Articular chondrocyte of knee joint (primary cell): ENCODE measurements at places on chromosomes 1 and 21. TPM values are rescaled to one million over a fixed set of nuclear protein-coding genes. Genes with fewer than 3 reads are reported as not detected.

The PLD5 gene
- total RNA-seq = not detected in 2 replicates

The KCNQ4 gene
- total RNA-seq = 0.11 TPM in 1 of 2 replicates, not detected in the other

The TMPRSS3 gene
- not detected in 2 replicates for total RNA-seq

The NPHP4 gene
- 6.1 and 7.1 TPM in 2 replicates for total RNA-seq

The TSPAN1 gene
- 0.91 and 2.2 TPM in 2 replicates for total RNA-seq

The RIPPLY3 gene
- total RNA-seq = 0.11 TPM in 1 of 2 replicates, not detected in the other

The ZNF695 gene
- 1.2 and 2.8 TPM in 2 replicates for total RNA-seq

The TCEA3 gene
- 45.6 and 71.5 TPM in 2 replicates for total RNA-seq

The LSM10 gene
- total RNA-seq = 4.8 and 7.7 TPM in 2 replicates

The FMO5 gene
- total RNA-seq = 4.7 and 5.2 TPM in 2 replicates

The TTC39A gene
- total RNA-seq = 0.32 and 1.0 TPM in 2 replicates

The OR6K3 gene
- total RNA-seq = not detected in 2 replicates

The SELL gene
- 1.0 and 1.5 TPM in 2 replicates for total RNA-seq

The ICOSLG gene
- total RNA-seq = under 0.01 and 0.13 TPM in 2 replicates

The LRRC3 gene
- total RNA-seq = 0.22 and 0.26 TPM in 2 replicates

The USF1 gene
- 45.6 and 49.1 TPM in 2 replicates for total RNA-seq

The PROX1 gene
- 0.13 and 0.22 TPM in 2 replicates for total RNA-seq

The DIO1 gene
- not detected in 2 replicates for total RNA-seq

The DDR2 gene
- 292 and 396 TPM in 2 replicates for total RNA-seq

The CAPN9 gene
- not detected in 2 replicates for total RNA-seq

The VSIG8 gene
- not detected in 2 replicates for total RNA-seq

The SESN2 gene
- total RNA-seq = 18.7 and 22.4 TPM in 2 replicates

The FAM110D gene
- not detected in 2 replicates for total RNA-seq

The FLG2 gene
- not detected in 2 replicates for total RNA-seq

The AK5 gene
- total RNA-seq = 0.65 and 1.9 TPM in 2 replicates

The CRYBG2 gene
- total RNA-seq = not detected in 2 replicates
